SJSA1 (cell line): ENCODE measurements at places on chromosomes 7 and 10.

- peak; percentile 18 for DNase-seq
Measured at GRCh38 chr10:43939389-43939938, 290.8 kb upstream of the ZNF32 start.

DNA sequence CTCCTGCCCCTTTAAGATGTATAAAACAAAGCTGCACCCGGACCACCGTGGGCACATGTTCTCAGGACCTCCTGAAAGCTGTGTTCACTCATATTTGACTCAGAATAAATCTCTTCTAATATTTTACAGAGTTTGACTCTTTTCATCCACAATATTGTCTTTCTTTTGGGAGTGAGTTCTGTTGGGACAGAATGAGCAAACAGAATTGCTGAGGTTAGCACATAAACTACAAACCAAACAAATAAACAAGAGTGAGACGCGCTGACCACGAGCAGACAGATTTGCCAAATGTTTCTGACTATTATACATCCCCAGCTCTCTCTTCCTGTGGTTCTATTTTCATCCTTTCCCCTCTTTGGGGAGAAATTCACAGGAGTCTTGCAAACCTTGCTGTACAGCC is 526.7 kb downstream of the CALN1 start:
- DNase-seq: no peak

DNA sequence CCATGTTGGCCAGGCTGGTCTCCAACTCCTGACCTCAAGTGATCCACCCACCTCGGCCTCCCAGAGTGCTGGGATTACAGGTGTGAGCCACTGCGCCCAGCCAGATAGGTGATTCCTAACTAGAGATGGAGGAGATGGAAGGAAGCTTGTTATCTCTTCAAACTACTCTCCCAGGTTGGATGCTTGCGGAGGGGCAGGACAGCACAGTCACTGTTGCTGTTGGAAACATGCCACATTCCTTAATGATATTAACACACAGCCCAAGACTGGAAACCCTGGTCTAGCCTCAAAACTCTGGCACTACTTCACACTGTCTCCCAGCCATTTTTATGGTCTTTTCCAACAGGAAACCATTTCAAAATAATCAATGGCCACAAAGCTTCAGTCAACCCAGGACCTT is 468.8 kb upstream of the NRP1 start:
- DNase-seq: no peak

DNA sequence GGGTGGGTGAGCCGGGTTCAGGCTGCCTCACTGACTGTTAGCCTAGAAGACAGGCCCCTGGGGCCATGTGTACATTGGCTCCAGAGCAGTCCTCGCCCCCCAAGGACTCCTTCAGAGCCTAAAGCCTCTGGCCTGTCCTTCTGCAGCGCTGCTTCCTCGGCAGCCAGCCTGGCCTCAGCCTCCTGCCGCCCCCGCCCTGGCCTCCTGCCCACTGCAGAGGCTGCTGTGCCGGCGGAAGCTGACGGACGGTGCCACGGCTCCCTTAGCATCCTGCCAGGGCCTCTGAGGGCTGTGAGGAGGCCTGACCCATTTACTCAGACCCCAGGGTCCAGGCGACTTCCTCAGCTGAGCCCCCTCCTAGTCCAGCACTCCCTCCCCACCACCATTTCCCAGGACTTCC is 4.9 kb downstream of the SRRM3 start:
- no peak for DNase-seq

GRCh38 chr7:108557617-108558016 is 11.9 kb downstream of the THAP5 start:
- DNase-seq: no peak

GRCh38 chr10:14602807-14603533 is 171.7 kb downstream of the FAM107B start:
- DNase-seq: no peak

- no peak for DNase-seq
Measured at GRCh38 chr7:17502213-17503060, 204.0 kb downstream of the AHR start.

- DNase-seq: no peak
Measured at GRCh38 chr7:86978808-86979506, 80.5 kb downstream of the ELAPOR2 start.

GRCh38 chr10:3482200-3482993 is 302.6 kb downstream of the KLF6 start:
- peak; percentile 81 for DNase-seq

GRCh38 chr10:112353046-112353445 is 20.9 kb upstream of the ACSL5 start:
- DNase-seq: no peak

- DNase-seq: no peak
Measured at GRCh38 chr7:7119729-7120128, 62.6 kb upstream of the C1GALT1 start.

GRCh38 chr10:36494371-36494770 is 631.0 kb upstream of the ANKRD30A start:
- DNase-seq: peak; percentile 42

- DNase-seq: no peak
Measured at GRCh38 chr10:28442403-28442802, 90.5 kb upstream of the WAC start.

GRCh38 chr7:7944619-7945282 is 23.8 kb upstream of the GLCCI1 start:
- no peak for DNase-seq

- no peak for DNase-seq
Measured at GRCh38 chr7:94632338-94633013, 23.5 kb downstream of the SGCE start.

GRCh38 chr7:25239888-25240287 is 11.6 kb upstream of the NPVF start:
- DNase-seq: no peak

GRCh38 chr7:8126601-8127167 is 135.3 kb downstream of the ICA1 start:
- DNase-seq: no peak

DNA sequence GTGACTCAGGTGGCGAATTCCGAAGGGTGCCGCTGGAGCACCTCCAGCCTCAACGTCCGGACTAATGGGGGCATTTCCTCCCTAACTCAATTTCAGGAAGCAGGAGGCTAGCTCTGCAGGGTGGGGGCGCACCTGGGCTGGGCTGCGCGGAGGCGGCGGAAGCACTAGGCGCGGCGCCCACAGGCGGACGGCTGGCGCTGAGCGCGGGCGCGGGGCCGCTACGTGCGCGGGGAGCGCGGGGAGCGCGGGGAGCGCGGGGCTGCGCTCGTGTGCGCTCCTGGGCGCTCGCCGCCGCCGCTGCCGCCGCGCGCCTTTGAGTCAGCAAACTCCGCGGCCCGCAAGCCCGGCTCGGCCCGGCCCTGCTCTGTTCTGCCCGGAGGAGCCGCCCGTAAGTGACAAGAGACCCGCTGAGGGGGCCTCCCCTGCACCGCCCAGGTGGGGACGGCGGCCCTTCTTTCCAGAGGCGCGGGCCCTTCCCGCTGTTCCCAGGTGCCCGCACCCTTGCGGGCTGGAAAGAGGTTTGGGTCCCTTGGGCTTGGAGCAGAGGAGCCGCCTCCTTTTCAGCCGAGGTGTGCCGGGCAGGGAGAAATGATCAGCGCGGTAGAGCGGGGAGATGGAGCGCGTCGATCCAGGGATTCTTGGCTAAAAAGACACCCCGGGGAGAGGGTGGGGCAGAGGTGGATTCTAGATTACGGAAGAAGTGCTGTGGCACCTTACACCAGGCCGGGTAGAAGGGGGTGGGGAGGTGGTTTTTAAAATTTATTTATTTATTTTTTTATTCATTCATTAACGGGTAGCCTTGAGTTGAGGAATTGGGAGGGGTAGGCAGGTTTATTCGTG is at the start of gene SNX10:
Gene SNX10 (plus strand): TSS at position 164 of the 840 bp plus-strand sequence. CDS start 54,581 bp downstream, outside the sequence.
- no peak for DNase-seq

DNA sequence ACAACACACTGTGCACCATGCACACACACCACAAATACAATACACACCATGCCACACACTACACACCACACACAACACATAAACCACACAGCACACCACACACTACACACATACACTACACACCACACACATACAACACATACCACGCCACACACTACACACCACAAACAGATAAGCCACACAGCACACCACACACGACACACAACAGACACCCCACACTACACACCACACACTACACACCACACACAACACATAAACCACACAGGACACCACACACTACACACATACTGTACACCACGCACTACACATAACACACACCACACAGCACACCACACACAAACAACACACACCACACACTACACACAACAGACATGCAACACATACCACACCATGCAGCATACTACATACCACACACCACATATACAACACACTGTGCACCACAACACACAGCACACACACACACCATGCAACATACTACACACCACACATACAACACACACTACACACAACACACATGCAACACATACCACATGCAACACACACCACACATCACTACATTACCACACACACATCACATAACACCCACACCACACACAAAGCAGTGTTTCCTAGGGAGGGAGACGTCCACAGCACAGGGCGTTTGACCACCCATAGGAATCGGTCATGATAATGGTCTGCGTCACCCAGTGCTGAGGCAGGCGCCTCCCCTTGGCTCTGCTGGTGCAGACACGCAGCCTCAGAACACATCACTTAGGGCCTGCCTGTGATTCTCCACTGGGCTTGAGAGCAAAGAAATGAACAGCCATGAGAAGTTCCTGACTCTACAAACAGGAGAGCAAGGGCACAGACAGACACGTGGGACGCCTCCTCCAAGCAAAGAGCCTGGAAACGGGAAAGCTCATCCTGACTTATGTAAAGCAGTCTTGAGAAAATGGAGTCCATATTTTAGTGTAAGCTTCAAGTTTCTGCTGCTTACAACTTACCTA is 458.3 kb downstream of the PTPRN2 start:
- no peak for DNase-seq

DNA sequence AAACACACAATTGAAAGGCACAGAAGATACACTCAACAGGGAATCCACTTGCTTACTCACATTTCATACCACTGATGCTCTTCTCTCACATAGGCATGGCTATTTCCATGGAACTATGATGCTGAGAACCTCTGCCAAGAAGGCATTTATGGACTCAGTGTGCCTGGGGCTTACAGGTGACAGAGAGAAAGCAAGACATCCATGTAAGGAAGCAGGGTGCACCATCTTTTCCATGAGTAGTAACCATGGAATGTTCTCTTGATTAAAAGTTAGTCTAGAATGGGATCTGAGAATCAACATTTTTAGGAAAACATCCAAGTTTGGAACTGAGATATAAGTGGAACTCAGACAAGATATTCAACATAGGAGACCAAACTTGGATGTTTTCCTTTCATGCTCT is 52.5 kb upstream of the MACC1 start:
- DNase-seq: no peak

GRCh38 chr7:103343758-103344452 is 662 bp downstream of the DNAJC2 start:
- peak; percentile 42 for DNase-seq

GRCh38 chr7:121069346-121070100 is 81.0 kb downstream of the CPED1 start:
- no peak for DNase-seq

- no peak for DNase-seq
Measured at GRCh38 chr10:116803451-116804249, 45.6 kb upstream of the ENO4 start.

DNA sequence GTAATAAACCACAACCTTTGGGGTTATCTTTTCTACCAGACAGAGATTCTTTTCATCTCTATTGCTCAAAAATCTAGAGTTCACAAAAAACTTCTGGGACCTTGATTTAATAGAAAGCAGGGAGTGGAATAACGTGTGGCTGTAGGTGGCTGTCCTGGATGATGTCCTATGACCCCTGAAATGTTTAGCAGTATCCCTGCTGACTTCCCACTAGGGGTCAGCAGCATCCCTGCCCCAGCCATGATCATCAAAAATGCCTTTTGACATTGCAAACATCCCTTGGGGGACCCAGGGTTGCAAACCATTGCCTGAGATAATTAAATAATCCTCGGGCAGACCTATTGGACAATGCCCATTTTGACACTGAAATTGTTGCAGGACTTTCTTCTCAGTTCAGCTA is 177.1 kb downstream of the USP6NL start:
- DNase-seq: no peak

DNA sequence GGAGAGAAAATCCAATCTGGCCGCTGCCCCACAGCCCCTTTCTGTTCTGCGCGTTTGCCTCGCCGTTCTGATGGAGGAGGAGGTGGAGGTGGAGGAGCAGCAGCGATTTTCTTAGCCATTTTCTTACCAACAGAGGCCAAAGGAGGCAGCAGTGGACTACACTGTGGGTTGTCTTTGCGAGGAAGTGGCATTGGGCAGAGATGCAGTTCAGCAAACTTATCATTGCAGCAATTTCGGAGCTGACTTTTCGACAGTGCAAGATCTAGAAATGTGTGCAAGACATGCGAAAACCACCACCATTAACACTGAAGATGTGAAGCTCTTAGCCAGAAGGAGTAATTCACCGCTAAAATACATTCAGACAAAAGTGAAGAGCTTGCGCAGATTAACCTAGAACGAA is 1.9 kb upstream of the ARL4A start:
- DNase-seq: no peak

GRCh38 chr7:8594115-8594514 is 160.7 kb downstream of the NXPH1 start:
- DNase-seq: no peak

DNA sequence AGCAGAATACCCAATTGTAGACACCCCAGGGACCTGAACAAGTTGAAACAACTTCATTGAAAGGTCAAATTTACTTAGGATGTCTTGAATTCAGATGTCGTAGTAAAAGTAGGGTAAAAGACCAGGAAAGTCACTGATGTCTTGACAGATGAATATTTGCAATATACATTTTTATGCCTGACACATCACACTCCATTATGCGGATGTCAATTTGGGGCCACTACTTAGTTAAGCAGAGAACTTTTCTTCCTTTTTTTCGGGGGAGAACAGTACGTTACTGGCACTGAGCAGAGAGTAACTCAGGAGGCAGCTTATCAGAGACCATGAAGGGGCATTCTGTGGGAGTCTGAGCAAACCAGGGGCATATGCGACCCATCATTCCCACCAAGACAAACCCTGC is 4.9 kb downstream of the ITGA8 start:
- DNase-seq: no peak

DNA sequence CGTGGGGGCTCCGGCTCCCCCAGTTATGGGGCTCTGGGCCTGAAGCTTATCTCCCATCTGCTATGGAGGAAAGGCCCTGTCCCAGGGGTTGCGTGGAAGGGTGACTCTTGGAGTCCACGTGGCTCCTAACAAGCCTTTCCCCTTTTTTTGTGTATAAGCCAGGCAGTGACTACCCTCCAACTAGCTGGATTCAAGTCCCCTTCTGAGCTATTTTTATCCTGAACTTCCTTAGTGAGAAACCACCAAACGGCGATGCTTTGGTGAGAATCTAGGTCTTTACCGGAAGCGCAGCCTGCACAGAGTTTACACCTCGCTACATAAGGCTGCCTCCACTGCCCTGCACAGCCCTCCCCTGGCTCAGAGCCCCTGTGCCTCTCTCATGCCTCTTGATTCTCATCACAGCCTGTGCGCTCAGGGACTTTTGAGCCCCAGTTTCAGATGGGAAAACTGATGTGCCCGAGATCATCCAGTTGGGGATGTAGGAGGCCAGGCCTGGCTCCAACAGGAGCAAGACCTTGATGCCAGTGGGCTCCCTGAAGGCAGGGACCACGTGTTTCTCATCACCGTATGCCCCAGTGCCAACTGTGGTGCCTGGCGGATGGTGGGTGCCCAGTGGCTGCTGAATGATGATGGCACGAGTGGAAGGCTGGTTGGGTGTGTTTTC is 102.3 kb upstream of the PPIF start:
- DNase-seq: no peak

GRCh38 chr7:51918581-51918980 is 602.0 kb upstream of the COBL start:
- DNase-seq: no peak
